Right ventricle myocardium superior (tissue), 1 donor: ENCODE measurements at places on chromosomes 16 and 17. TPM values are rescaled to one million over a fixed set of nuclear protein-coding genes. Genes with fewer than 3 reads are reported as not detected.
A peak's percentile ranks its signal among the peaks of the same experiment; 100 is the strongest.

DNA sequence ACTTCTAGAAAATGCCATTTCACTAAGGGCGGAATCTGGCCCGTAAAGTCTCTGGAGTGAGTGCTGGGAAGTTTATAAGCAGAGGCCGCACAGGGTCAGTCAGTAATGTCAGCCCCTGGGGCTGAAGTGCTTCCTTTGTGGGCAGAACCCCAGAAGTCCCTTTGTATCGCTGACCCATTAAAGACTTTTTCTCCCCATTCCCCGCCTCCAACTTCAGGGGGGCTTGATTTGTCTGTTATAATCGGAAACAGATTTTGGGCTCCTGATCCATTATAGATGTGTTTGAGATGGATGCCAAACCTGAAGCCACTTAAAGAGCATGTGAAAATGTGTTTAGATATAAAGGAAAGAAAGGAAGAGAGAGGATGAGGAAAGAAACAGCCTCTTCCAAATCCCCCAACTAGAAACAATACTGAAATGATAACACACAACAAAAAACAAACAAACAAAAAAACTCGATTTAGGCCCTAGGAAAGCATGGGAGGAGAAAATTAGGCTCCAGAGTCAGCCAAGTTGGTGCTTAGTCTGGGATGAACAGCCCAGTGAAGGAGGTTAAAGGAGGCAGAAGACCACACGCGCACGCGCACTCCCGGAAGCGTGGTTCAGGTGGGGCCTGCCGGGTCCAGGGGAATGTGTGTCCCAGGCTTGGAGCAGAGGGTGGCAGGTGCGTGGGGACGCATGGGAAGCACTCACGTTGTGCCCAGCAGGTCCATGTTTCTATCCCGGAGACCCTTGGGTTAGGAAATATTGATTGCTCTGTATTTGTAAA, 27.1 kb downstream of the MSI2 start:
- no peak for DNase-seq

- no peak for DNase-seq
Observed at GRCh38 chr17:37094391-37094790, 145.6 kb downstream of the AATF start.

GRCh38 chr17:35866341-35866950, 2.2 kb downstream of the HEATR9 start:
- DNase-seq, result no peak

- no peak for DNase-seq
Observed at GRCh38 chr17:18860161-18860972, 2.4 kb downstream of the PRPSAP2 start.

GRCh38 chr17:47801906-47802305, 19.7 kb downstream of the OSBPL7 start:
- no peak for DNase-seq

DNA sequence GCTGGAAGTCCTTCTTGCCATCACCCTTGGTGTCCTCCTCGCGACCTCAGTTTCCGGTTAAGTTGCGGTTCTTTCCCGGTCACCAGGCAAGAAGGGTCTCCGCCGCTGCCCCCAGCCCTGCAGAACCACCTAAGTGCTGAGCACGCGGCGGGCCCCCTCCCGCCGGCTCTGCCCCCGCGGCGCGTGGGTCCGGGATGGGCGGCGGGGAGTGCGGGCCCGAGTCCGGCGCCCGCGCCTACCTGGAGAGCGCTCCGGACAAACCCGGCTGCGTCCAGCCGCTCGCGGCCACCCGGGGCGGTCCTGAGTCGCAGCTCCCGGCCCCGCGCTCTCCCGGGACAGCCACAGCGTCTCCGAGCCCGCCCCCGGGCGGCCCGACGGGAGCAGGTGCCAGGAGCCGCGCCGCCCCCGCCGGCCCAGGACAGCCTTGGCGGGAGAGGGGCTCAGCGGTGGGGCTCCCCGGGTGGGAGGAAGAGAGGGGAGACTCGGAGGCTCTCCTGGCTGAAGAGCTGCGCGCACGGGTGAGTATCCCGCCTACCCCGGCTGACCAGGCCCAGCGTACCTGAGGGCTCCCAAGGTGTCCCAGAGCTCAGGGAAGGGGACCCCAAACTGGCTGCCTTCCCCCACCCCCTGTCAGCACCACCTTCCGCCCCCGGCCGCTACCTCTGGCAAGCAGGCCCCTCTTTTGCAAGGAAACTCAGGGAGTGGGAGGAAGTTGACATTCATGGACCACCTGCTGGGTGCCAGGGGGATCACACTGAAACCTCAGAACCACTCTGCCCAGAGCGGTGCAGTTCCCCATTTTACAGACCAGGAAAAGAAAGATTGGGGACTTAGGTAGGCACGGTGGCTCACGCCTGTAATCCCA, 22.2 kb upstream of the C17orf113 start:
- DNase-seq, result no peak

GRCh38 chr17:1907216-1907631, 77.4 kb downstream of the RPA1 start:
- no peak for DNase-seq

DNA sequence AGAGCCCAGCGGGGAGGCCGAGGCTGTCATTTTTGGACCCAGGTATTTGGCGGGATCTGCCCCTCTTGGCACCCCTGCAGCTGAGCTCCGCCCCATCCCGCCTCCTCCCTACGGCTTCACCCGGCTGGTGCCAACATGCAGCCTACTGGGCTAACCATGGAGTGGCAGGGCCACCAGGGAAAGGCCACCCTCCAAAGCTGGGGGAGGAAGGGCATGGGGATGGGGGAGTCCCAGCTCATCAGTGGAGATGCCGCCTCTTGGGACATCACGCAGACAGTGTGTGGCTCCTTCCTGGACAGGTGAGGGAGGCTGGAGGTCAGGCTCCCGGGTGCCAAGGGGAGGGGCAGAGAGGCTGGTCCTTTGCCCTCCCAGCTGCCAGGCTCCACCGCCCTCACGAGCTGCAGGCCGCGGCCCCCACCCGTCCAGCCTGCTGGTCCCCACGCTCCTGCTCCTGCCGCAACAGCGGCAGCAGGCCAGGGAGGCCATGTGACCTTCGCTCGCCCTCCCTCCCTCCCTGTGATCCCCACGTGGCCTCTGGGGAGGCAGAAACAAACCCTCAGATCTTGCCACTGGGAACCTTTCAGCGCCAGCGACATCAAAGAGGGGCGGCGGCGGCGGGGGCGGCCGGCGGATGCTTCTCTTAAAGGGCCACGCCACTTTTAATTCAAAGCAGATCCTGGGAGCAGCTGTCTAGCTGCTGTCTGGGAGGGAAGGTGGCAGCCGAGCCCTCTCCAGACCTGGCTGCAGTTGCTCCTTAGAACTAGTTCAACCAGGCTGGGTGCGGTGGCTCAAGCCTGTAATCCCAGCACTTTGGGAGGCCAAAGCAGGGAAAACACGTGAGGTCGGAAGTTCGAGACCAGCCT, 6.8 kb upstream of the NOTUM start:
- DNase-seq, result peak; percentile 86

GRCh38 chr17:47218896-47219430, 9.8 kb downstream of the MYL4 start:
- DNase-seq, result no peak

DNA sequence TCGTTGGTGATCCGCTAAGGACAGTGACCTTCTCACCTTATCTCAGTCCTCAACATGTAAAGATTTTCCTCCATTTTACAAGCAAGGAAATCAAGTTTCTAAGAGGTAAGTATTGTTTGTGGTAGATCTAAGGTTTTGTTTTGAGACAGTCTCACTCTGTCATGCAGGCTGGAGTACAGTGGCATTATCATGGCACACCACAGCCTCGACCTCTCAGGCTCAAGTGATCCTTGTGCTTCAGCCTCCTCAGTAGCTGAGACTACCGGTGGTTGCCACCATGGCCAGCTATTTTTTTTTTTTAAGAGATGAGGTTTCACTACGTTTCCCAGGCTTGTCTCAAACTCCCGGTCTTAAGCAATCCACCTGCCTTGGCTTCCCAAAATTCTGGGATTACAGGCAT, 34.9 kb downstream of the PRKCA start:
- DNase-seq, result no peak

DNA sequence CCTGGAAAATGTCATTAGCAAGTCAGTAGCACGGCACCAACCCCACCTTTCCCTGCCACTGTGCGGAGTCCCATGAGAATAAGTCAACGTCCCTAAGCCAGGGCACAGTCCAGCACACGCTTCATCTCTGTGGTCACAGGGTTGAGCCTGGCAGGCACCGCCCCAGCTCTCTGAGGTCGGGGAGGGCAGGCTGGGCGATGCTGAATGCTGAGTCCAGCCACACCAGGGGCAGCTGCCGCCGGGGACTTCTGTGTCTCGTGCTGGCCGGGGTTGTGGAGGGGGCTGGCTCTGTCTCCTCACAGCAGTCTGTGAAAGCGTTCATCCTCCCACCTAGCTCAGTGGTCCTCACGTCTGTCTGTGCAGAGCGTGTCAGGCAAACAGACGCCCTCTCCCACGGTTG, 53.2 kb downstream of the BANP start:
- no peak for DNase-seq

DNA sequence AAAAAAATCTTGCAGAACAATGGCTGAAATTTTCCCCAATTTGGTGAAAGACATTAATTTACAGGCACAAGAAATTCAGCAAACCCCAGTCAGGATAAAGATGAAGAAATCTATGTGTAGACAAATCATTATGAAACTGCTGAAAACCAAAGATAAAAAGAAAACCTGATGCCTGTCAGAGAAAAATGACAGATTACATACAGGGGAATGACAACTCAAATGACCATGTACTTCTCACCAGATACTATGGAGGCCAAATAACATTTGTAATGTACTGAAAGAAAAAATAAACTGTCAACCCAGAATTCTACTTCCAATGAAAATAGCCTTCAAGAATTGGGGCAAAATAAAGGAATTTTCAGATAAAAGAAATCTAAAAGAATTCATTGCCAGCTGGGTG, 7.2 kb upstream of the XAF1 start:
- DNase-seq, result no peak

GRCh38 chr17:36592716-36593321, 1.1 kb downstream of the DHRS11 start:
- DNase-seq, result no peak

GRCh38 chr16:2096853-2097595, 38.7 kb downstream of the PKD1 start:
- no peak for DNase-seq

DNA sequence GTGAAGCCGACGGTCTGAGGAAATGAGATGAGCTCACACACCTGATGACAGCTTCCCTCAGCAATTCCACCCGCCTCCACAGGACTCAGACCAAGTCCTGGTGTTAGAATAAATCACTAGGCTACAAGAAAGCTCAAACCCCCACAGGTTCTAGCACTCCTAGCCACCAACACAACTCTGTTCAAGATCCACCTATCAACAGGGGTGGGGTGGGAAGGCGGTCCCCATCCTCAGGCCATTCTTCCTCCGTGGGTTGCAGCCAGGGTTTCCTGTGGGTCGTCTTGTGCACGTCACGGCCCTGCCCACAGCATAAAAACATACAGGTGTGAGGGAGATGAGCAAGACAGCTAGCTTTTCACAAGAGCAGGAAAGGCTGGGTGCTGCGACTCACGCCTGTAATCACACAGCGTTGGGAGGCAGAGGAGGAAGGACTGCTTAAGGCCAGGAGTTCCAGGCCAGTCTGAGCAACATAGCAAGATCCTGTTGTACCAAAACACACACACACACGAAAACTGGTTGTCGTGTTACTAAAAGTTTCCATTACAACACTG, 81.1 kb downstream of the ANKRD11 start:
- DNase-seq, result no peak

DNA sequence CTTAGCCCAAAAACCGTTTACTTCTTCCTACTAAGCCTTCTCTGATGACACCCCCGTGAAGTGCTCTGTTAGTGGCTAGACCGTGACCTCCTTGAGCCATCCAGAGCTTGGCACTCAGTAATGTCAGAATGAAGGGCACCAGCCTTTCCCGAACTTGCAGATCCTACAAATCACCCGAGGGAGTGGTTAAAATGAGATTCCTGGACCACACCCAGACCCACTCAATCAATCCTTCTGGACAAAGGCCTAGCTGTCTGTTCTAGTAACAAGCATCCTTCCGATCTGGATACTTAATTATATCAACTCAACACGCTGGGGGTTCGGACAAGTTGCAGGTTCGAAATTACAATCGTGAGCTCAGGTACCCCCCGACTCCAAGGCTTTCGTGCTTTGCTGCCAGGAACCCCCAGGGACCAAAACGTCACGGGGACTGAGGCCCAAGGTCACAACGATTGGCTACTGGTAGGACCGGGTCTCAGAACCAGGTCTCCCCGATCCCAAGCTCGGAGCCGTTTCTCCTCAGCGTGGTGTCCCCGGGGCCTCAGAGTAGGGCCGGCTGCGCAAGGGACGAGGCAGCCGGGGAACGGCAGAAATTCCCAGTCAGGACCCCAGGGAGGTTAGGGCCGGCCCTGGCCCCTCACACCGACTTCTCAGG, 527 bp downstream of the CIAPIN1 start:
- peak; percentile 54 for DNase-seq

GRCh38 chr16:20253825-20254224, 73.5 kb downstream of the GP2 start:
- no peak for DNase-seq

The MT1B gene
- total RNA-seq, result not detected

The TEKT5 gene
- not detected for total RNA-seq

The KRT20 gene
- total RNA-seq, result not detected

The AIPL1 gene
- total RNA-seq, result not detected

The AATK gene
- 5.3 TPM for total RNA-seq
